ENCODE measurements at places on chromosomes 1 and 21.
A peak's percentile ranks its signal among the peaks of the same experiment; 100 is the strongest.

DNA sequence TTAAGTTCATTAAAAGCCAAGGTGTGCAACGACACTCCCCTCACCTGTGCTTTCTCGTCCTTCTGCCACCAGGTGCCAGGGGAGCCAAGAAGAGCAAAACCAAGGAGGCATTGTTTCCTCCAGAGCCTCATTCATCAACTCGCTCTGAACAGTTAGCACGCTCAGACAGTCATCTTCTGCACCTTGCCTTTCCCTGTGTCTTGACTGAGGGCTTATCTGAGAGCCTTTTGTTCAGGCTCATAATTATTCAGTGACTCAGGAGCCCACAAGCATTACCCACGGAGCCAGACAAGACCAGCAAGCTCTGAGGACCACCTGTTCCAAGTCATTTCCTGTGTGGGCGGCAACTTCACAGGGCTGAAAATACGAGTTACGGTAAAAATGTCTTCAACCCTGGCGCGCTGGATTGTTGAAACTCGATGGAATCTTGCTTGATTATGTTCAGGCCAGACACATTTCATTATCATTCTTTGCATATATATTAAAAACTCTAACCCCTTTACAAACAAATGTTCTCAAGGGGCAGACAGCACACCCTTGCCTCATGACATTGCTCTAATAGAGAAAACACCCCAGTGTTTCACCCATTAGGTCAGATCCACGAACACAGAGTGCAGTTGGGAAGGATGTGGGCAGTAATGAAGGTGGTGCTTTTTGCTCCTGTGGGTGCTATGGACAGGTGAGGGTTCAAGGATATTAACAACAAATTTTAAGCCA is 89.7 kb upstream of the RUNX1 start:
- DNase-seq: peak; percentile 60

GRCh38 chr1:14808768-14809167 is 210.3 kb downstream of the KAZN start:
- no peak for DNase-seq

GRCh38 chr1:199688133-199688676 is 339.3 kb upstream of the NR5A2 start:
- DNase-seq: no peak

DNA sequence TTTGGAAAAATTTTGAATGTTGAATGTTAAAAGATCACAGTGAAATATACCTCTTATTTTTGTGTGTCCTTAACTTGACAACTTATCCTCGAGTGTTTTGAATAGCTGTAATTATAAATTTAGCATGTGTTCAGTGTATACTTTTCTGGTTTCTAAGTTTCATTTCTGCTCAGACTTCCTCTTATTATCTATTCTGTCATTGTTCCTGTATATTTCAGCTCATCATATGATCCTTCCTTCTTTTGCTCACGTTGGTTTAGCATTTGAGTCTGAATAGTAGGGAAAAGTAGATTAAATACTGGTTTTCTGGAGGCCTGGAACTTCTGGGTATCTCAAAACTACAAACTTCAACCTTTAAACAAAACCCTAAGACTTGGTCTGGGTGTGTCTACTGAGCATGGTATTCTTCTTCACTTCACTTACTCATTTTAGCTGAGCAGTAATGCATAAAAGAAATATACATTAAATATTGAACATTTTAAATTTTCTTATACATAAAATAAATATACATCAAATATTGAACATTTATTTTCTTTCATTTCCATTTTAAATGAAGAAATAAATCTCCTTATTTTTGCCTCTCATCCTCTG is 3.3 kb upstream of the ATP6V1G3 start:
- DNase-seq: no peak

- DNase-seq: no peak
These were observed 196.5 kb downstream of the TPR start for GRCh38 chr1:186178426-186179043.

- no peak for DNase-seq
These were observed 177.5 kb downstream of the VPS13D start for GRCh38 chr1:12407050-12407961.

GRCh38 chr1:56064705-56065104 is 514.7 kb downstream of the PLPP3 start:
- DNase-seq: no peak

GRCh38 chr1:231383159-231383860 is 38.8 kb downstream of the EGLN1 start:
- no peak for DNase-seq

- DNase-seq: no peak
These were observed 11.6 kb downstream of the ENO1 start for GRCh38 chr1:8866792-8867415.

All from stimulated activated CD4-positive, alpha-beta T cell treated with anti-CD3 and anti-CD28 coated beads, Interleukin-4, amount 100 ng/mL, for 48 hours (primary cell).